ENCODE measurements at places on chromosomes 7 and 10. TPM values are rescaled to one million over a fixed set of nuclear protein-coding genes. Genes with fewer than 3 reads are reported as not detected.
A peak's percentile ranks its signal among the peaks of the same experiment; 100 is the strongest.

SLC13A4 gene
- not detected for total RNA-seq

GRCh38 chr7:78212476-78213060 is 414.0 kb downstream of the PHTF2 start:
- DNase-seq: no peak

DNA sequence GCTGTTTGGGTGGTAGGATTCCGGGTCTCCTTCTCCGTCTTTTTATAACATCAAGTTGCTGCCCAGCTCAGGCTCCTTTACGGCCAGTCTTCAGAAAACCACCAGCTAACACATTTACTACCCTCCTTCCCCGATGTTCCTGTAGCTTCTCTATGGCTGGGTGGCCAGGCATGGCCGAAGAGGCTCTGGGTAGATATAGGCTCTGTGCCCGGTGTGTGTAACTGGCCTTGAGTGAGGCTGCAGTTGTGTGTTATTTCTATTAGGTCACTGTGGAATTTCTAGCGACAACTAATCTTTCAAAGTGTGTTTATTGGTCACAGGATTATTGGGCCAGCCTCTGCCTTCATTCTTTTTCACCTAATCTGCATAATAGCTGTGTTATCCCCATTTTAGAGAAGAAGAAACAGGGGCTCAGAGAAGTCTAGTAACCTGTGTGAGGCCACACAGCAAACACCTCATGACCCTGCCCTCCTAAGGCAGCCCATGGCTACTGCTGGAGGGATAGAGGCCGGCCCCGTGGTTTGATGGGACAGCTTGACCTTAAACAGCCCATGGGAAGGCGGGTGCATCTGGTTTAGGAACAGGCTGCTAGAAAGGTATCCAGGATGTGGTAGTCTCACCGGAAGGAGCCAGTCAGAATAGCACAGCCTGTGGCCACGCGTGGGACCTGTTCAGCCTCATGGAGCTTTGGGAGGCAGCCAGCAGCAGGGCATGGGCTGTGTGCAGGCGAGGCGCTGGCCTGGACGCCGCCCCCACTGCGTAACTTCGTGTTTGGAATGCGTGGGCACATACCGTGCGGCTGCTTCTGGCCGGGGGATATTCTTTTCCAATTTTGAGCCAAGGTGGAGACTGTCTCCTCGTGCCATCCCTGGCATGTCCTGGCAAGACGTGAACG is 29.7 kb downstream of the HTRA1 start:
- DNase-seq: peak; percentile 2

DNA sequence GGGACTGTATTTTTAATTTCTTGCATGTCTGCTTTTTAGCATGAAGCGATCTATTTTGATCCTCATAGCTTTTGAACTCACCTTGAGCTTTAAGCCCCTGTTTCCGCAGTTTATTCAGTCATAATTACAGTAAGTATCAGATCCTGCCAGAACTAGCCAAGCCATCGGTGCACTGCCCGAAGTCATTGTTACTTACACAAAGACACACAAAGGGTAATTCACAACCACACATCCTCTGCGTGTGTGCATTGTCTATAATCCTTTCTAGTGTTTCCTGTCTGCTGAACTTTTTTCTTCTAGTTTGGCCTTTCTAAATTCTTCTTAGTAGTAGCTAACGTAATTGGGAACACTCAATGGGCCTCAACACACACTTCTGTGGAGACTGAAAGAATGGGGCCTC is 133.0 kb downstream of the SFMBT2 start:
- no peak for DNase-seq

- DNase-seq: no peak
These were observed 129.8 kb upstream of the CHST15 start for GRCh38 chr10:124222988-124223710.

- DNase-seq: no peak
These were observed 10.8 kb downstream of the PARD3 start for GRCh38 chr10:34804306-34804705.

GRCh38 chr10:30788307-30788706 is 158.8 kb upstream of the LYZL2 start:
- DNase-seq: no peak

KCNH2 gene
- total RNA-seq: 0.49 TPM

- DNase-seq: no peak
These were observed 9.7 kb upstream of the ADAMTS14 start for GRCh38 chr10:70662362-70663220.

IDI2 gene
- not detected for total RNA-seq

GRCh38 chr7:23076772-23077171 is 28.8 kb upstream of the KLHL7 start:
- no peak for DNase-seq

DNA sequence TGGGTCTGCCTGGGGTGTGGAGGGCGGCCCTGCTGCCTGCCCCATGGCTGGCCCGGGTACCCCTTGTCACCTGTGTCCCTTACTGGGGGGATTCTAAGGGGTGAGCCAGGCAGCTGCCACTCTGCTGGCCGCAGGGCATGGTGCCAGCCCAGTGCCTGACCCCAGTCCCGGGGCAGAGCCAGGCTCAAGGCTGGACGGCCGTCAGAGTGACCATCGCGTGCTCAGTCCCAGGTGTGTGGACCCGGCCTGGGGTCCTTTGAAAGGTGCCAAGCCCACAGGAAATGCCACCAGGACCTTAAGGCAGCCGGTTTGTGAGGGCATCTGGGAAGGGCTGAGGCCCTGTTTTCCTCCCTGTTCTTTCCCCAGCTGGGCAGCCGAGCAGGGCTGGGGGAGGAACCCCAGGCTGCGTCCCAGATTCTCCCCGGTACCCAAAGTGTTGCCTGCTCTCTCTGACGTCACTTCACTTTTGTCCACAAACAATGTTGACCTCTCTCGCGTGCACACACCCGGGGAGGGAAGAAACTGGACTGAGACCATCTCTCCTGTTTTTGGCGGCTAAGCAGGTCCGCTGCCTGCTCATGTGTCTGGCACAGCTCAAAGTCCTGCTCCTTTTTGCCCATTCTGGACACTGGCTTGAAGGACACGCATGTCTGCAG is 37.6 kb downstream of the PAPOLB start:
- no peak for DNase-seq

DNA sequence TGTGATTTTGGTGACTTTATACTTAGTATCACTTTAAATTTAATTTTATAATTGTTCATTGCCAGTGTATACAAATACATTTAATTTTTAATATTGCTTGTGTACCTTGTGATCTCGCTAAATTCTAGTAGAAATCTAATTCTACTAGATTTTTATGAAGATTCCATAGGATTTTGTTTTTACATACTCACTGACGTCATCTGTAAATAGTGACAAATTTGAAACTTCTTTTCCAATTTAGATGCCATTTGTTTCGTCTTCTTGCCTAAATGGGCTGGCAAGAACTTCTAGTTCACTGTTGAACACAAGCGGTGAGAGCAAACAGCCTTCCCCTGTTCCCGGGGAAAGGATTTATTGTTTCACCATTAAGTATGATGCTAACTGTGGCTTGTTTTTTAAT is 17.3 kb upstream of the PNLIPRP3 start:
- no peak for DNase-seq

CRHR2 gene
- not detected for total RNA-seq

- DNase-seq: no peak
These were observed 97.8 kb downstream of the HIPK2 start for GRCh38 chr7:139679731-139680594.

DNA sequence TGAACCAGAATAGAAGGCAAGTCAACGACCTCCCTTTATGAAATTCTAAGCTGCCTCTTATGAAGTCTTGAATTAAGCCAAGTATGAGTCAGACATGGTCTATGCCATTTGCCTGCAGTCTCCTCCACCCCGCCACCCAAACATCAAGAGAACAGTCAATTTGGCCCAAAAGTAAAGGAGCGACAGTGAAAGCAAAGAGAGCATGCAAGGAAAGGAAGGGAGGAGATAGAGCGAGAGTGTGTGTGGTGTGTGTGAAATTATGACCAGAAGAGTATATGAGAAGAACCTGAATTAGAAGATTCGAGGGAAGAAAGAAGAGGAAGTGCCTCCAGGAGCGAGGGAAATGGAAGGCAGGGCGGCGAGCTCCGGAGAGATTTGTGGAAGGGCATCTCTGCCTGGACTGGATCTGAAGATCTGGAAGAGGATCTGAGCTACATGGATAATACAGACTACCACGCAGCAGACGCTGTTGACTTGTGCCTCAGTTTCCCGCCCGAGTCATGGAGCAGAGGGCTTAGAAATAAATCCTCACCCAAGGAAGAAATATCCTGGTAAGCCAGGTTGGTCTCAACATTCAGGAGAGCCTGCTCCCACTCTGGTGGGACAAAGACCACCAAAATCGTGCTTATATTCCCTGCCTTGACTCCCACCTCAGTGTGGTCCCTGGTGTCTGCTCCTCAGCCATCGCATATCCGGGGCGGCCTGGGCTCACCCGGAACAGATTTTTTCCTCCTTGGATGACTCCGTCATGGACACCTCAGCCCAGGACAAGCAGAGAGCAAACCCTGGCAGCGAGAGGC is 459 bp downstream of the ZDHHC6 start:
- DNase-seq: no peak

- no peak for DNase-seq
These were observed 75.8 kb downstream of the PRKCQ start for GRCh38 chr10:6504296-6504695.
